Right lobe of liver (tissue), 6 donors: ENCODE measurements at places on chromosomes 4 and X.

- DNase-seq: no peak
Observed at GRCh38 chrX:140944710-140945109, 57.7 kb upstream of the SPANXB1 start.

DNA sequence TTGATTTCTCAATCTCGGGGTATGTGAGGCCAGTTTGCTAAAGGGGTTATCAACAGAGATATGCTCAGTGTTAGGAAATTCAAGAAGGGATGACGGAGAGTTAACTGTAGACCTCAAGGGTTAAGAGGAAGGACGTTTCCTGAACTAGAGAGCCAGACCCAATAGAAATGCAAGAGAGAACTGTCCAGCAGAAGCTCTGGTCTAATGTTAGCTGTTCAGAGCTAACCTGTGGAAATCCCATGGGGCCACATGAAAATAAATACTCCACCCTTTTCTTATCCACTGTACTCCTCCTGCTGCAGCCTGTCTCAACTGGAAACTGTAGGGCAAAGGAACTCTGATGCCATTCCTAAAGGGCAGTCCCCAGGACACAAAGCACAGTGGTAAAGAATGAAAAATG lies 274.3 kb downstream of the DMD start:
- no peak for DNase-seq

- DNase-seq: no peak
Observed at GRCh38 chr4:15253349-15253748, 174.5 kb upstream of the C1QTNF7 start.

GRCh38 chr4:36277533-36277932 lies 3.9 kb upstream of the DTHD1 start:
- DNase-seq: no peak

DNA sequence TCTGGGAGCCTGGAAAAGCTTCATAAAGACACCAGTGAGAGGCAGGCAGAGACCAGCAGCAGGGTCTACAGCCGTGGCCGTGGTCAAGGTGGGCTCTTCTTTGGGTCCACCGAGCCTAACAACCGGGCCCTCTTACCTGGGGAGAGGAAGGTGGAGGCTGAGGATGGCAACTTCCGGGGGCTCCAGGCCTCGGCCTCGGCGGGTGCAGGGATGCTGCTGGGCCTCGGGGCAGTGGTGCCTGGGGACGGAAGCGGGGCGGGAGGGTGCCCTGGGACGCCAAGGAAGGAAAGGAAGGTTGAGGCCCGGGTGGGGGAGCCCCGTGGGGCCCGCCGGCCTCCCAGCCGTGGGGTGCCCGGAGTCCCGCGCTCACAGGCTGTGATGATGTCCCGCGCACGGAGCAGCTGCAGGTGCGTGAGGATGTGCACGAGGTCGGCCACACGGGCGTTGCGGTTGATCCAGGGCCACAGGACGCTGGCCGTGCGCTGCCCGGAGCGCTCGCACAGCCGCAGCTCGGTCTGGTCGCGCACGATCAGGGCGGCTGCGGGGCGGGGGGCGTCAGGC lies 561 bp downstream of the IRAK1 start:
- DNase-seq: no peak

DNA sequence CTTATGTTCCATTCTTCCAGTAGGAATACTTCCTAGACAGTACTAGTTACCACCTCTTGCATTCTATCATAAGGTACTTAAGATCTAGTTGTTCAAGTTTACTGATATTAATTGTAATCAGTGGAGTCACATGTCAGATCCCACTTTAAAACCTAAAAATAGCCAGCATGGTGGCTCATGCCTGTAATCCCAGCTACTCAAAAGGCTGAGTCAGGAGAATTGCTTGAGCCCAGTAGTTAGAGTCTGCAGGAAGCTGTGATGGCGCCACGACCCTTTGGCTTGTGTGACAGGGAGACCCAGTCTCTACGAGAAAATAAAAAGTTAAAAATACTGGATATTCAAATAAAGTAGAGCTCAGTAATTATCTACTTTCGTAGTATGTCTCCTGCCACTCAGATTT lies 57.7 kb downstream of the MAD2L1 start:
- no peak for DNase-seq

DNA sequence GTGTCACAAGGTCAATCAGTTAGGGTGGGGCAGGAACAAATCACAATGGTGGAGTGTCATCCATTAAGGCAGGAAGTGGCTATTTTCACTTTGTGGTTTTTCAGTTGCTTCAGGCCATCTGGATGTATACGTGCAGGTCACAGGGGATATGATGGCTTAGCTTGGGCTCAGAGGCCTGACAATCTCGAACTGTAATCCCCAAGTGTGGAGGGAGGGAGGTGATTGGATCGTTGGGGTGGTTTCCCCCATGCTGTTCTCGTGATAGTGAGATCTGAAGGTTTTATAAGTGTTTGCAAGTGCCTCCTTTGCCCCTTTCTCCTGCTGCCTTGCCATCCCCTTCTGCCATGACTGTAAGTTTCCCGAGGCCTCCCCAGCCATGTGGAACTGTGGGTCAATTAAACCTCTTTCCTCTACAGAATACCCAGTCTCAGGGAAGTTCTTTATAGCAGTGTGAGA lies 36.7 kb upstream of the STS start:
- DNase-seq: no peak

DNA sequence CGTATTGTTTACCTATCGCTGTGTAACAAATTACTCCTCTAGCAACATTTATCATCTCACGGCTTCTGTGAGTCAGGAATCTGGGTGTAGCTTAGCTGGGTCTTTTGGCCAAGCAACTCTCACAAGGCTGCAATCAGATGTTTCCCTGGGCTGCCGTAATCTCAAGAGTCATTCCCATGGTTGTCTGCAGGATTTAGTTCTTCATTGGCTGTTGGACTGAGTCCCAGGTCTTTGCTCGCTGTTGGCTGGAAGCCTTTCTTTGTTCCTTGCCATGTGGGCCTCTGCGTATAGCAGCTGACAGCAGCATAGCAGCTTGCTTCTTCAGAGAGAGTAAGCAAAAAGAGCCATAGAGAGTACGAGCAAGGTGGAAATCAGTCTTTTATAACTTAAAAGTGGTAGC lies 16.8 kb downstream of the POLR2B start:
- no peak for DNase-seq

- no peak for DNase-seq
Observed at GRCh38 chr4:175421506-175421905, 390.6 kb downstream of the GPM6A start.

GRCh38 chr4:165325732-165326512 lies 1.5 kb upstream of the MSMO1 start:
- DNase-seq: no peak

DNA sequence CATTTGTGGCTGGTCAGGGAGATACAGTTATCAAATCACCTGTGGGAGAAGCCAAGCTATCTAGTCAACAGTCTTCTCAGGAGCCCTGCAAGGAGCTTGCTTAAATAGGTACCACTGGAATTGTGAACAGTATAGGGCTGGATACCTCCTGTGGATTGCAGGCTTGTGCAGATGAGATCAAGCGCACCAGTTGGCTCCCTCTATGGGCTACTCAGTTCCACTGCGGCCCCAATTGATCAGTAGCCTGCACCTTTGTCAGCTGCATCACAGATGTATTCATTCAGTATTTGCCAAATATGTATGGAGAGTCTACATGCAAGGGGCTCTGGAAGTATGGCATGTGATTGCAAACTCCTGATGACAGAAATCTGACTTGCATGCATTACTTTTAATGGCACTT lies 28.6 kb downstream of the TEX13A start:
- no peak for DNase-seq

DNA sequence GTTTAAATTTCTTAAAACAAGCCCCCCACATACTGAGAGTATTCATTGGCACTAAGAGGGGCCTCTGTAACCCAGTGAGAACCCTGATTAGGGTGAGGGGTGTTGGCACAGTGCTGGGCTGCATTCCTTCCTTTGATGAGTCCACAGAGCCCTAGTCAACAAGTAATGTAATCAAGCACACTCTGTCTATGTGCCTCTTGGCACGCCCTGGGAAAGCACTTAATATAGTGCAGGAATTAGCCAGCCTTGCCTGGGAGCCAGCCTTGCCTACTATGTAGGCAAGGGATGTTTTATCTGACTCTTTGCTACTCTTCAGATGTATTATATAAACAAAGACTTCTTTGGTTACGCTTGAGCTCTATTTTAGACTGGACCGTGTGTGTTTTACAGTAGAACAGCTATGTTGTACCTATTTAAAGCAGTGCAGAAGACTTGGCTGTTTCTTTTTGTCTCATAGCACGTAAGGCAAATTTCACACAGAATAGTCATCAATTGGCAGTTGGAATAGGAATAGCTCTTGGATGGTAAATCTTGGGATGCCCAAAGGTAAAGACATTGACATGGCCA lies 64.3 kb downstream of the FRAS1 start:
- DNase-seq: no peak

DNA sequence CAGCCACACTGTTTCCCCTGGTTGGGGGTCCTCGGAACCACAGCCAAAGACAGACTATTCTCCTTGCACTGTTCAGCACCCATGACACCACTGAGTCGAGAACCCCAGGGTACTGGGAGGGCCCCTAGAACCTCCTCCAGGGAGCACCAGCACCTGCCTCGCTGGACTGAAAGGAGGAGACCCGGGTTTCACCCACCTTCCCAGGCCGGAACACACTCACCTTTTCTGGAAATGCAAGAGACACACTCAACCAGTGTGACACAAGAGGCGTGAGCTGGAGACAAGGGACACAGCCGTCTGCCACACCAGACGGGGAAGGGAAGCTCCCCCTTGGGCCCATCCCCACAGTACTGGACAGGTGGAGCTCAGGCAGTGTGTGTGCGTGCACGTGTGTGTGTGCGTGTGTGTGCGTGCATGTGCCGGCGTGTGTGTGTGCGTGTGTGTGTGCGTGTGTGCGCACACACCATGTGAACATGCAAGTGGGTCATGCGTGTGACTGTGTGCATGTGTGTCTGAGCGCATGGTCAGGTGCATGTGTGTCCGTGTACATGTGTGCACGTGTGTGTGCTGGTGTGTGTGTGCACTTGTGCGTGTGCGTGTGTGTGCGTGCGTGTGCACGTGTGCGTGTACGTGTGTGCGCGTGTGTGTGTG lies 128.8 kb upstream of the NKX1-1 start:
- no peak for DNase-seq

- DNase-seq: no peak
Observed at GRCh38 chr4:103422467-103423219, 224.5 kb upstream of the CENPE start.

DNA sequence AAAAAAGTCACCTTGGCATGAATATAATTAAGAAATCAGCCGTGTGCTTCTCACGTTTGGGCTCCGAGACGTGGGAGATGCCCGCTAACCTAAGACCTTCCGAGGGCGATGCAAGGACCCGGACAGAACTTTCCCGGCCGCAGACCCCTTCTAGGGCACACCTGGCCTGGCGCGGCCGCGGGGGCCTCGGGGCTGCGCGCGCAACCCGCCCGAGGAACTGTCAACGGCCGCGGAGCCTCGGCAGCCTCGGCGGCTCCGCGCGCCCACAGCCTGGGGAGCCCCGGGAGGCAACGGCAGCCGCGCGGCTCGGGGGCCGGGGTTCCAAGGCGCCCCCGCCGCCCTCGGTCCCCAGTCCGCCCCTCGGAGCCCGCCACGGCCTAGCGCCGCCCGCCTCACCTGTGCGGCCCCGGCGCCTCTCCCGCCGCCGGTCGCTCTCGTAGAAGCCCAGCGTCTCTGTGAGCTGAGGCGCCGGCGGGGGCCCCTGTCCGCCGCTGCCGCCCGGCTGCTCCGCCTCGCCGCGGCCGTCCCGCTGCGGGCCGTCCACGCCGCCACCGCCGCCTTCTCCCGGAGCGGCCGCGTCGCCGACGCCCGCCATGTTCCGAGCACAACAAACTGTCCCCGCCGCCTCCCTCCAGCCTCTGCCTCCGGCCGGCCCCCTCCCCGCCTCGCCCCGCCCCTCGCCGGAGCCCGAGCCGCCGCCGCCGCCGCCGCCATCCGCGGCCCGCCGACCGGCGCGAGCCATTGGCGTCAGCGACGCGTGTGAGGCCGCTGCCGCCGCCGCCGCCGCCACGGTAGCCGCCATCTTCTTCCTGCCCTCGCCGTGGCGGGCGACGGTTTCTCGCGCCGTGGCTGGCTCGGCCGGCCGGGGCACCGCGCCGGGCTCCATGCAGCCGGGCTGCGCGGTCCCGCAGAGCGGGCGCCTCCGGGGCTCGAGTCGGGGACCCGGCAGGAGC lies at the start of gene TAPT1:
Gene TAPT1 (minus strand): TSS at position 609 of the 953 bp plus-strand sequence. CDS start 14 bp downstream, at position 595.
- peak; percentile 91 for DNase-seq

DNA sequence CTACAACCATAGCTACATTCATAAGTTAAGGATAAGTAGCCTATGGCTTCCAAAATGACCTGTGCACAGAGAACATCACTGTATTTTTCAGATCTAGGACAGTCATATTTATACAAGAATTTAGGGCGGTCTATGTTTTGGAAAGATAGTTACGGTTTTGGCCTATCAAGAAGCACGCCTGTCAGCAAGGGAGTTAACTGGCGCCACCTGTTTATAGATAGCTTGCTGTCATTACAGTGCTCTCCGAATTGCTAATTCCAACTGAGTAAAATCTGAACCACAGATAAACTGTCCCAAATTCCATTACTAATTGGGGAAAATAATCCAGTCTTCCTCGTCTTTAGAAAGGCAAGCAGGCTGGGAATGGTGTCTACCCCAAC lies 646 bp downstream of the ABCB7 start:
- DNase-seq: no peak

DNA sequence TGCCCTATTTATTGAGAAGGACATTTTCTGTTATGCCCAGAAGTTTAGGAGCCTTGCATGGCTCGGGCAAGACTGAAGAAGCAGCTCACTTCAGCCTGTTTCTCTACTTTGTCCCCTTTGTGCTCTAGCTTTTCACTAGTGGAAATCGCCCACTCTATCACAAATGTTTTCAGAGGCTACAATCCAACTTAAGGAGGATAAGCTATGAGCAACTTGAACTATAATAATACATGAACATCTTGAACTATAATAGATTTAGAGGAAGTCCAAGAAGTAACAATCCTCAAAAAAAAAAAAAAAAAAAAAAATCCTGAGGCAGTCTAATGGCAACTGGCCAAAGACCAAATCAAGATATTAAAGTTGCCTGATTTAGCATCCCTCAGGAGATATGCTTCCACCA lies 452.3 kb downstream of the IL1RAPL1 start:
- no peak for DNase-seq

DNA sequence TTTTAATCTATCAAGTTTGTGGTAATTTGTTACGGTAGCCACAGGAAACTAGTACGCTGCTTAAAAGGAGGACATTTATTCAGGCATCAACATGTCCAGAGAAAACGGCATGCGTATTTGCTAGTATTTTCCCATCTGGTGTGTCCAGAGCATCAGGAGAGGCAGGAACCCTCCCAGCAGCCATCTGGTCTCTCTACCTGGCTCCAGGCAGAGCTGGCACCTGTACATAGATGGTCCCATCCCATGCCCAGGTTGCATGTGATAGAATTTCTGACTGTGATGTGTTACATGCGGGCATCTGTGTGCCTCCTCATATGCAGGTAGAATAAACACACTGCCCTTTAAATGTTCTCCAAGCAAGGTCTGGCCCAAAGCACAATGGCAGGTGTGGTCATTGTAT lies 57.9 kb upstream of the PAGE1 start:
- DNase-seq: no peak

GRCh38 chr4:37591349-37591748 lies 94.8 kb downstream of the RELL1 start:
- no peak for DNase-seq

- DNase-seq: peak; percentile 30
Observed at GRCh38 chr4:649751-650310, 24.2 kb downstream of the ATP5ME start.
